ENCODE measurements at places on chromosomes 7 and 10.
A peak's percentile ranks its signal among the peaks of the same experiment; 100 is the strongest.

DNA sequence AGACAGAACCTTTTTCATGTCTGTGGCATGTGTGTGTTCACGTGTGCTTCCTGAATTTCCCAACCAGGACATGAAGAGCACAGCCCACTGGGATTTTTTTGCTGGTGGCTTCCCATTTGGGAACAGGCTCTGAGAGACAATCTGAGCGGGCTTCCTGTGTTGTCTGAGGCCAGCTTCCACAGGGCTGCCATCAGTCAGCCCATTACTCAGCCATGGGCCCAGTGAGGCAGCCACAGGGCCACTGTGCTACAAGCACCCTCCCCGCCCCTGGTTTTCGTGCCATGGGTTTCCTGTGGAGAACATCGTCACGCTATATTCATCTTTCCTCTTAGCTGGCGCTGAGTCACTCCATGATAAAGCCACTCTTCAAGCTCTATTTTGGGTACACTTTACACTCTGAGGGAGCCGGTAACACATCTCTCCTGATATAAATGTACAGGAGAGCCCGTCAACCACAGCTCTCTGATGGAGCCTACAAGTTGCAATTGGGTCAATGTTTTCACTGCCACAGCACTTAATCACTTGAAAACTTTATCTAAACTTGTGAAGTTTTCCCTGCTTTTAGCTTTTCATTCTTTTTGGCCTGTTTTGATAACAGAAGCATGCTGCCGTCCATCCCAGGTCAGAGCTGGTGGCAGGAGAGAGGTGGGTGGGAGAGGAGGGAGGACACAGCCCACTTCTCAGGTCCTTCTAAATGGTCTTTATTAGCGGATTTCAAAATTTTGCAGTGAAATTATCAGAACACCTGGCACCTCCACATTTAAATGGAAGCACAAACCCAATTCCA is 96.9 kb downstream of the HIPK2 start:
- peak; percentile 75 for DNase-seq

- DNase-seq, result no peak
These were observed 582 bp downstream of the TPST1 start for GRCh38 chr7:66205741-66206090.

DNA sequence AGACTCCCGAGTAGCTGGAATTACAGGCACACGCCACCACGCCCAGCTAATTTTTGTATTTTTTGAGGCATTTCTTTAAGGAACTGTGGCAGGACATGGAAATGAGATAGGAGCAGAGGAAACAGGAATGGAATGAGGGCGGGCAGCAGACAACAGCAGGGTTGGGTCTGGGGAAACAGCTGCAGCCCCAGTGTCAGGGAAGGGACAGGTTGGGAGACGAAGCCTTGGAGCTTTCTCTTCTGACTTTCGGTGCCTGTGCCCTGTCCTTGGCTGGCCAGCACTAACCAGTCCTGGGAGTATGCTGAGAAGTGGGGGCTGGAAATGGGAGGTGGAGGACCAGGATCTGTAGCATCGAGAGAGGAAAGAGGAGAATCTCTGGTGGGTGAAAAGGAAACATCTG is 47.4 kb downstream of the ATOH7 start:
- DNase-seq, result no peak

- DNase-seq, result no peak
These were observed 92.6 kb downstream of the PTPRE start for GRCh38 chr10:127999297-128000129.

DNA sequence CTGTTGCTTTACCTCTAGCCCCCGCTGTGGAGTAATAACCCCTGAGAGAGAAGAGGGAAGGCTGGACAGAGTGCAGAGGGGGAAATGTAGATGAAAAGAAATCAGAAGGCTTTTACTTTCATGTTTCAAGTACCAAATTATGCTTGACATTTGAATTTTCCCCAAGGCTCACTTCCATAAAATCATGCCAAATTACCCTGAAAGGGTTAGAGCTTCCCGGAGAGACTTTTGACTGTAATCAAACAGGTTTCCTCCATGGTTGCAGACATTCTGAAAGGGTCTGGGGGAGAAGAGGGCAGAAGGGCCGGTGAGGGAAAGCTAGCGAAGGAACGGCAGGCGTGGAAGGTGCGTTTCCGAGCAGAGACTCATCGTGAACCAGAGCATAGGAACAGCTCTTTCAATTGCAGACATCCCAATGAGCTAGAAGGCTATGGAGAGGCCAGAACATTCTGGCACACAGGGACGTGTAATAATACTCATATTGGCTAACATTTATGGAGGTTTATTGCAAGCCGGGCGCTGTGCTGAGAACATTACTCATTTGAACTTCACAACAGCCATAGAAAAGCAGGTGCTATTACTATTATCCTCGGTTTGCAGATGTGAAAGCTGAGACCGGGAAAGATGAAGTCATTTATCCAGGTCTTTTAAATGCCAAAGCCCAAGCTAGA is 620.8 kb upstream of the AUTS2 start:
- no peak for DNase-seq

GRCh38 chr10:123885406-123886170 is 6.0 kb downstream of the CPXM2 start:
- DNase-seq, result no peak

GRCh38 chr10:86662186-86663045 is 5.9 kb upstream of the LDB3 start:
- no peak for DNase-seq

- no peak for DNase-seq
These were observed 47.2 kb upstream of the PPP2R2D start for GRCh38 chr10:131853610-131853964.

- no peak for DNase-seq
These were observed 19.6 kb downstream of the SVIL start for GRCh38 chr10:29615195-29615594.

DNA sequence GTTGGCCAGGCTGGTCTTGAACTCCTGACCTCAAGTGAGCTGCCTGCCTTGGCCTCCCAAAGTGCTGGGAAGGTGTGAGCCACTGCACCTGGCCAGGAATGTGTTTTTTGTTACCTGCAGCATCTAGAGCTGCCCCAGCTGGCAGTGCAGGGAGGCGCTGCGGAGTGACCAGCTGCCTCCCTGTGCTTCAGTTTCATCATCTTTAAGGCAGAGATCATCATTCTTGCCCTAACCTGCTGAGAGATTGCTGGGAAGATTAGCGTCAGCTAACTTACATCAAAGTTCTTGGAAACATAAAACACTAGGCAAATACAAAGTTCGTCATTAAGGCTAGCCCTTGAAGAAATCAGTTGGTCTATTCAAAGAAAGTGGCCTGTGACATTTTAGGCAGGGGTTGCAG is 2.3 kb downstream of the ZNF282 start:
- no peak for DNase-seq

DNA sequence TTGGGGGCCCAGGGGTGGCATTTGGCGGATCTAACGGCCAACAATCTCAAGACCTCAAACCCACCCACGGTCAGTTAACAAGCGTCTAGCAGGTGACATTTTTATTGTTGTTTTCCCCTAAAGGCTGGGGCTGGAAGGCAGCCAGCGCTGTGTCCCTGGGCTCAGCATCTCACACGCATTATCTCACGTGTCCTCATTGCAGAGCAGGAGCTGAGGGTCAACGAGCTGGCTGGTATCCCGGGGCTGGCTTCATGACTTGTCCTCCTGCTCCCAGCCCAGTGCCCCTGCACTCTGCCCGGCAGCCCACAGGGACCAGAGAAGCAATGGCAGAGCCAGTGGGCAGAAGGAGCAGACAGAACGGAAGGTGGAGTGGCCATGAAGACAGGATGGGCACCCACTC is 54.4 kb upstream of the TMEM273 start:
- DNase-seq, result no peak

GRCh38 chr7:151174246-151175046 is 7.0 kb upstream of the GBX1 start:
- peak; percentile 35 for DNase-seq

DNA sequence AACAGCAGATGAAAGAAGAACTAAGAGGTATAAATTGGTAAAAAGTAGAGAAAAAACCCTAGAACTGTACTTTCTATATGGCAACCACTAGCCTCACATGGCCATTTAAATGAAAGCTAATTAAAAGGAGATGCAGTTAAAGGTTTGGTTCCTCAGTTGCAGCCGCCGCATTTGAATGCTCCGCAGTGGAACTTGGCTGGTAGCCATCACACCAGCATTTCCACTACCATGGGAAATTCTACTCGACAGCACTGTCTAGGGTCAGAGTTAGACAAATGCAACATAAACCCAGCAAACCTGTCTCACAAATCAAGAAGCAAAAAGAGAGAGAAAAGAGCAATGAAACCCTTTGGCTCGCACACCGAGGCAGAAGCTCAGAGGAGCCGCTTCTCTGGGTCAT is 29.7 kb downstream of the VIPR2 start:
- DNase-seq, result no peak

- no peak for DNase-seq
These were observed 163 bp downstream of the EGR2 start for GRCh38 chr10:62816076-62816330.

DNA sequence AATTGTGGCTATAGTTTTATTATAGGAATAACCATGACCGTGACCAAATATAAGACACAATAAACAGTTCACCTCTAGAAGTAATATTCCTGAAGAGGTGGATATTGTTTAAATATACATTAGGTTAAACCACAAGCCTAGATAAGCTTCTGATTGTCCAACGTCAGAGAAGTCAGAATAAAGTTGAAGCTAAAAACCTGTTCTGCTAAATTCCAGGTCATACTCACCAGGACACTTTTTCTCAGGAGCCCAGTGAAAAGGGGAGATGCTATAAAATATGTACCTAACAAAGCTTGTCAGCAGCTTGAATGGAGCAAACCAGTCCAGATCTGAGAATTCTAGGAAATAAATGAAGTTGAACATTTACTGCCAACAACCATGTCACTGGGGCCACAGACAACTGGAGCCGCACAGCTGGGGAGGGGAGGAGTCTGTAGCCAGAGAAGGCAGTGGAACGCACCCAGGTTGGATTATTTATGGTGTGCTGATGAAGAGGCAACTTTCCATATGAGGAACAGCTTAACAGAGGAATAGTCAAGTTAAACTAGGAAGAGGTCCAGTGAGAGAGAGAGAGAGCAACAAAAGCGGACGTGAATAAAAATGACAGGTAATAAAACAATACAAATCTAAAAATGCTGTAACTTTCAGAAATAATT is 191.1 kb downstream of the ZNF438 start:
- DNase-seq, result no peak

GRCh38 chr10:43173120-43173519 is 34.9 kb downstream of the CSGALNACT2 start:
- DNase-seq, result no peak

DNA sequence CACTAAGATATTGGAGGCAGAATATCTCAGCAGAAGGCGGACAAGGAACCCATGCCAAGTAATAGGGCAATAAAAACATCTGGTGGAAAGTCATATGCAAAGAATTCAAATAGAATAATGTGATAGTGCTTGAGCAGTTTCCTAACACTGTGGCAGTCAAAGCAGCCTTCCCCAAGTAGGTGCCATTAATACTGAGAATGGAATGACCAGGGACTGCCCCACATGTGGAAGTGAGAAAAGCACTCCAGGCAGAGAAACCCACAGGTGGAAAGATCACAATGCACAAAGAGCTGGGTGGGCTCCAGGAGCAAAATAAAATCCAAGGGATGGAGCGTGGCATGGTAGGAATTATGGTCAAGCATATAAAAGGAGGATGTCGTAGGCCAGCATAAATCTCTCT is 64.4 kb upstream of the NME8 start:
- no peak for DNase-seq

DNA sequence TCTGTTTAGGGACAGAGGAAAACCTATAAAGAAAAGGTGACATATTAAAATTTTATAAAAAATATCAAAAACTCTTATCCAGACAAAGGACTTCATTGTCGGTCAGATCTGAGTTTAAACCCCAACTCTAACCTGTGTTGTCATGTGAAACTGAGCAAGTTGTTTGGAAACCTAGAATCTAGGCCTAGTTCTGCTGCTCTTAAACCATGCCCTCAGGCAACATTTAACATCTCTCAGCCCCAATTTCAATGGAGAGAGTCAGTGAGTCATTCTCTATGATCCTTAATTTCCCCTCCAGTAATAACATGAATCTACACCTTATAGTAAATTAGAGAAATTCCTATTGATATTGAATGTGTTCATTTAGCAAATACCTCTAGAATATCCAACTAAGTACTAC is 192.3 kb downstream of the IMMP2L start:
- no peak for DNase-seq

GRCh38 chr7:134900166-134900982 is 85.9 kb upstream of the AGBL3 start:
- no peak for DNase-seq

GRCh38 chr10:125533866-125534265 is 149.1 kb downstream of the TEX36 start:
- no peak for DNase-seq

GRCh38 chr10:68955355-68955831 is 577 bp upstream of the DDX21 start:
- DNase-seq, result no peak

Data from stimulated activated CD8-positive, alpha-beta memory T cell treated with anti-CD3 and anti-CD28 coated beads, Interleukin-4, amount 100 ng/mL, for 24 hours (primary cell).